ENCODE measurements at places on chromosomes 4 and X.

GRCh38 chrX:13109817-13110216 is 65.4 kb upstream of the FAM9C start:
- DNase-seq: no peak

DNA sequence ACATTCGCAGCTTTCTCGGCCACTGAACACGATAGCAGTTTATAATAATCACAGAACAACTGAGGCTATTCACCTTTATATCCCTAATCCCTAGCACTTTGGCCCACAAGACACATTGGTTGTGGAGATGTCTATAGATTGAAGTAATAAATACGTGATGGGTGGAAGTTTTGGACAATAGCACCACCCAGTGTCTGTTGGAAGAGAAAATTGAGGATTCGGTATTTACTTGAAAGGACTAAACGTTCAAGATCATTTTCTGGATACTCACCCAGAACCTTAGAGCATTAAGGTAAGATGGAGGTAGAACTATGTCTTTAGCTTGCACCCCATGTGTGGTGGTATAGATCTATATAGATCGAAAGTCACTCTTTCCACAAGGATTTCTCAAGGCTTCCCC is 787 bp upstream of the TMSB15A start:
- peak; percentile 81 for DNase-seq

- DNase-seq: no peak
These were observed 45.8 kb downstream of the ANXA10 start for GRCh38 chr4:168138143-168138542.

DNA sequence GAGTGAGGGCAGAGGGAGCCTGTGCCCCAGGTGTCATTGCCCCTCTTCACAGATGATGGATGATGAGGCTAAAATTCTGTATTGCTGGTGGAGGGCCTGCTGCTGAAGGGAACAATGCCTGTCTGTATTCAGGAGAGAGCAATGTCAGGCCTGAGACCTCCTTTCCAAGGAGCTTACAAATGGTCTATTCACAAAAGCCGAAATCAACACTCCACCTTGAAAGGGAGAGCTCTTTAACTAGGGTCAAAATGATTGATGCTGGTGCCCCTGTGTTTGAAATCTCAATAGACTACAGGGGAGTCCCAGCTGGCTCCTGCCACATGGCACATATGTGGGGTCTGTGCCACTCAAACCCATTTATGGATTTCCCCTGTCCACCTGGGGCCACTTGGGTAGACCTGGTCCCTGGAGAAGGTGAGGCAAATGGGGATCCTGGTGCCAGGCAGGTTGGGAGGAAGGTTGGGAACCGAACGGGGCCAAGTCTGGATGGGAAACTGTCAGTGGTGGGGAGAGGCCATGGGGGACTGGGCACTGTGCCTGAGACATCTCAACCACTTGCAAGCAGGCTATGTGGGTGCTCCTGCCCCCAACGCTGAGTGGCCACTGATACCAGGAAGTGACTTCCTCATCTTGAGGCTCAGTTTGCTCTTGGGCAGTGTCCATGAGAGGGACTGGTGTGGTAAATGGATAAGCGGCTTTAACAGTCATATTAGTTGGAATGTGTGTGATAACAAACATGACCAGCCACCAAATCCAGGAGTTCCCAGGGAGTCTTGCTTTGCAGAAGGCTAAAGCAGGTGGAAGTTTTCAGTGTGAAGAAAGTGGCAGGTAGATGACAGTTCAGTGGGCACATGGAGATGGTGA is 223.8 kb upstream of the PSAPL1 start:
- no peak for DNase-seq

DNA sequence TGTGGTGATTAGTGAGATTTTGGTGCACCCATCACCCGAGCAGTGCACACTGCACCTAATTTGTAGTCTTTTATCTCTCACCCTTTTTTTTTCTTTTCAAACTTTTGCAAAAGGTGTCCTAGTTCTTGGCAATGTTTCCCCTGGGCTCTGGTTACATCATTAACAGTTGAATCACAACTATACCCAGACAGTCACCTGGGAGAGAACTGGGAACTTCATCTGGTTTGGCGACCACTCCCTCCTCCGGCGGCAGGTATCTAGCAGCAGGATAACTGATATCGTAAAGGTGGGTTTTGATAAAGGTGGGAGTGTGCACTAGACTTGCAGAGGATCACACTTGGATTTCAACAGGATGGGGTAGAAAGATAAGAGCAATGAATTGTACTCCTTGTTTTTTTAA is 140.5 kb downstream of the CHIC2 start:
- DNase-seq: no peak

DNA sequence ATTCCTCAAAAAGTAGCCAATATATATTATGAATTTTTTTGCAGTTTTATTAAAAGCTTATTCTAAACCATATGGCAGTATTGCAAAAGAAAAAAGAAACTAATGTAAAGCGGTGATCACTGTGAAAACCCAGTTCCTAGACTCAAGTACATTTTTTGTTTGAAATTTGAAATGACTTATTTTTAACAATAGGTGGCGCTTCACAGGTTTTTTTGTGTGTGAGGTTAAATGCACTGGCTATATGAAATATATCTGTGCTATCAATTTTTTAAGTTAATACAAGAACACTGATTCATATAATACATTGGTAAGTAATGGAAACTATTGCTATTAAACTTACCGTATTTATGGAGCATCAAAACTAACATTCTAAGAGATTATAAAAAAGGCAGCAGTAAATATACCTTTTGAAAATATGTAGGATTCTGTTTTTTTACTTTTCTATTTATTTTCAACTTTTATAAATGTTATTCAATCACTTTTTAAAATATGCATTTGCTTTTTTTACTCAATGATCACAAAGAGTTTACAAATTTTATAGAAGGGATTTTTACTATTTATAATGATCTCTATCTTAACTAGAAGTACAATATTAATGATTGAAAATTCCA is 5.6 kb upstream of the SPRY1 start:
- peak; percentile 46 for DNase-seq

GRCh38 chrX:65999029-65999562 is 40.8 kb downstream of the VSIG4 start:
- no peak for DNase-seq

GRCh38 chr4:154332681-154333421 is 158.7 kb downstream of the DCHS2 start:
- DNase-seq: no peak

GRCh38 chr4:75512386-75513211 is 1.6 kb downstream of the RCHY1 start:
- DNase-seq: peak; percentile 83

DNA sequence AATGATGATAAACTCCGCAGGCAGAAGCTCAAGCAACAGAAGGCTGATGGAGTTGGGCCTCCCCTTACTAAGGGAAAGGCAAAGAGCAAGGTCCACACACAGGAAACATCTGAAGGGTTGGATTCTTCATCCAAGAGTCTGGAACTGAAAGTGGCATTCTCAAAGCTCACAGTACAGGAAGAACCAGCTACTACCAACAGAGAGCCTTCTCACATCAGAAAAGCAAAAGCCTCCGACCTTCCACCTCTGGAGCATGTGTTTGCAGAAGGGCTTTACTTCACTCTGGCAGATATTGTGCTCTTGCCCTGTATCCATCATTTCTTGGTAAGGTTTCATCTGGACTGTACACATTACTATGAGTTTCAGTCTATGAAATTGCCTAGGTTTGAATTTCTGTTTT is 10.6 kb downstream of the GSTCD start:
- no peak for DNase-seq

GRCh38 chr4:149794352-149794751 is 21.3 kb downstream of the IQCM start:
- DNase-seq: no peak

DNA sequence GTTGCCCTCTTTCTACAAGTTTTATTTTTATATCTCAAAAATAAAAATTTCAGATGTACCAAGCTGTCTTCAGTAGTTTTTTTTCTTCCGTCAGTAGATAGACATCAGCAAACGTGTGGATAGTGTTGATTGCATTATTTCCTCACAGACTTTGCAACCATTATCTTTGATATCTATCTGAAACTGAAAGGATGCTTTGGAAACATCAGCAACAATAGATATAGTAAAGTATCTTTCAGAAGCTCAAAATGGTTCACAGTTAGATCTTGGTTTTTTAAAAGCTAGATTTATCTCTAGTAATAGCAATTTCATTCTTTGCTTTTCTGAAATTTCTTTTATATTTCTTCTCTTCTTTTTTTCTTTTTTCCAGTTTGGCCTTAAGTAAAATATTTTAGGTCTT is 246.9 kb upstream of the PCDH7 start:
- no peak for DNase-seq

DNA sequence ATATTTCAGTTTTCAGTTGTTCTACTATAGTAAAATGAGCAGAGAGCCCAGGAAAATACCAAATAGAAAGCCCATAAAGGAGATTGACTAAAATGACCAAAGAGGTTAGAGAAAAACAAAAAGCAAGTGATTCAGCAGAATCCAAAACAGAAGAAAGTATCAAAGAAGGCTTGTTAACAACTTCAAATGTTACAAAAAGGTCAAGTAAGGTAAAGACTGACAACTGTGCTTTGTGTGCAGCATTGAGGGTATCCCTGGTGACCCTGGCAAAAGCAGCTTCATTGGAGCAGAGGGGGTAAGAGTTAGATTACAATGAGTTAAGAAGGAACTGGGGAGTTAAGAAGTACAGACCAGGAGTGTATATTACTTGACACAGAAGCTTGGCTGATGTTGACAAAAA is 317.9 kb downstream of the OPHN1 start:
- no peak for DNase-seq

DNA sequence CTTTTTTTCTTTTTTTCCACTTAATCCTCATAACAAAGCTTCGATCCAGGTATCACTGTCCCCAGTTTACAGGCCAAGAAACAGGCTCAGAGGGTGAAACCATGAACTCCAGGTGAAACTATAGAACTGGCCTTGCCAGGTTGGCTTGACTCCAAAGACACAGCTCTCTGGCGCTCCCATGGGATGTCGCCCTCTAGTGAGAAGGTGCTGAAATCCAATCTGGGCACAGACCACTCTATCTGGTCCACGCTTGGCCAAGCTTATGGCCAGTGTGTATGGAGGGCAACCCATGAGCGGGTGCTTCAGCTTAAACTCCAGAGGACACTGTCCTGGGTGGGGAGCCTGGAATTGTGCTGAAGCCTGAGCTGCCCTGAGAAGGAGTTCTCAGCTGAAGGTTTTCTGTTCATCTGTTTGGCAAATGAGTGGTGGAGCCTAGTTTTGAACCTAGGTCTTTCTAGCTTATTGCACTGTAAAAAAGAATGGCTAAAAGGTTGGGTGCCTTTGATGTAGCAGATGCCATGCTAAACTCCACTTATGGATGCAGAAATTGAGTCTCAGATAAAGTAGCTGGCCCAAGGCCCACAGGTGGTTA is 70.5 kb downstream of the SEL1L3 start:
- DNase-seq: no peak

GRCh38 chrX:147559191-147559590 is 352.5 kb upstream of the FMR1 start:
- DNase-seq: no peak

DNA sequence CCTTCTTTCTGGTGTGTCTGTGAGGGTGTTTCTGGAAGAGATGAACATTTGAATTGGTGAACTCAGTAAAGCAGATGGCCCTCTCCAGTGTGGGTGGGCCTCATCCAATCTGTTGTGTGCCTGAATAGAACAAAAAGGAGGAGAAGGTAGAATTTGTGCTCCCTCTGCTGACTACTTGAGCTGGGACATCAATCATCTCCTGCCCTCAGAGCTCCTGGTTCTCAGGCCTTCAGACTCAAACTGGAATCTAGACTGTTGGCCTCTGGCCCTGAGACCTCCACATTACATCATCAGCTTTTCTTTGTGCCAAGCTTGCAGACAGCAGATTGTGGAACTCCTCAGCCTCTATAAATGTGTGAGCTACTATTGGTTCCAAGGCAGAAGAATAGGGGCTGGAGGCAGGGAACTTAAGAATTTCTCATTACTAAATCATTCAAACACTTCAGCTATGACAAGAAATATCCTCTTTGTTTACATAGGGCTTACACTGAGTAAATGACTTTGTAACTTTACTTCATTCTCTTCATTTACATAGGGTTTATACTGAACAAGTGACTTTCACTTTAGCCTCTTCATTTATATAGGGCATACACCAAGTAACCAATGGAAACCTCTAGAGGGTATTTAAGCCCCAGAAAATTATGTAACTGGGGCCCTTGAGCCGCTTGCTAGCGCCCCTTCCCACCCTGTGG is 86.9 kb upstream of the NWD2 start:
- DNase-seq: no peak

DNA sequence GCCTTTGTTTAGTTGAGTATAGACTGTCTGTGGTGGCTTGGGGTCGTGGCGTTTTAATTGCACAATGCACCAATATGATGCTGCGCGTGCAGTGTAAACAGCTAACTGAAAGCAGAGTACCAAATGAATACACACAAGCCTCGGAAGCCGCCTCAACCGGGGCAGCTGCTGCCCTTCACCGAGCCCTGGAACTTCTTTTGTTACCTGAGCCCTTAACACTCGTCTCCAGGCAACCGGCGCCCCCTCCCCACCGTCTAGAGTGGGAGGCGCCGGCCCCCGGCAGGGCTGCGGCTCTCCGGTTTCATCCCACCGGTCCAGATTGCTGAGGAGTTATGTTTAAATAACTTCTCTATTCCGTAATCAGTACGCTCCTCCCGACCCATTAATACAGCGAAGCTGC is 173.2 kb upstream of the TBL1X start:
- DNase-seq: no peak

DNA sequence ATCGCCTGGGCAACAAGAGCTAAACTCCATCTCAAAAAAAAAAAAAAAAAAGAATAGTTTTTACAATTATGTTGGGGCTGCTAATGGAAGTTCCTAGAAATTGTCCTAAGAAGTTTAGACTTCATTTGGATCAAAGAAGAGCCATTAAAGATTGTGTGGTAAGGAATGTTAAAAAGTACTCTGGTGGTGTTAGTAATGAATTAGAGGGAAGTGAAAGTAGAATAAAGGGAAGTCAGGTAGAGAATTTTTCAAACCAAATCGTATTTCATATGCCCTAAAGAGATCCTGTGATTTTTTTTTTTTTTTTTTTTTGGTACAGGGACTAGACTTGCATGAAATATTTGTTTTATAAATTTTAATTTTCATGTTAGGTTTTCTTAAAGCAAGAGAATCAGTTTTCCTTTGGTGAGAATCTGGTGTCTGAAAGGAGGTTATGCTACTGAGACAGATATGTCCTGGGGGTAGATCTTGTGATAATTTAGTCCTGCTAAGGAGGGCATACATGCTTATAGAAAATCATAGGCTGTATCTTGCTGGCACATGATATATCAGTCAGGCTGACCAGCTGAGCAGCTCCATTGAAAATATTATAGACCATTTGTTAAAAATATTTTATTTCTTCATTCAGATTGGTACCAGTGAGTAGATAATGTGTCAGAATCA is 10.7 kb downstream of the SEC24B start:
- DNase-seq: peak; percentile 41

DNA sequence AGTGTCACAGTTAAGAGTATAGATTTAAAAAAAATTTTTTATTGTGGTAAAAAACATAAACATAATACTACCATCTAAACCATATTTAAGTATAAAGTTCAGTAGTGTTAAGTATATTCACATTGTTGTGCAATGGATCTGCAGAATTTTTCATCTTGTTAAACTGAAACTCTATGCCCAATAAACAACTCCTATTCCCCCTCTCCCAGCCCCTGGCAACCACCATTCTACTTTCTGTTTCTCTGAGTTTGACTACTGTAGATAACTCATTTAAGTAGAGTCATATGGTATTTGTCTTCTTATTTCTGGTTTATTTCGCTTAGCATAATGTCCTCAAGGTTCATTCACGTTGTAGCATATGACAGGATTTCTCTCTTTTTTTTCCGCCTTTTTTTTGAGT is 112.4 kb downstream of the PTTG2 start:
- DNase-seq: no peak

Measured in KBM-7 (cell line).